ENCODE measurements at places on chromosomes 12 and 14.

DNA sequence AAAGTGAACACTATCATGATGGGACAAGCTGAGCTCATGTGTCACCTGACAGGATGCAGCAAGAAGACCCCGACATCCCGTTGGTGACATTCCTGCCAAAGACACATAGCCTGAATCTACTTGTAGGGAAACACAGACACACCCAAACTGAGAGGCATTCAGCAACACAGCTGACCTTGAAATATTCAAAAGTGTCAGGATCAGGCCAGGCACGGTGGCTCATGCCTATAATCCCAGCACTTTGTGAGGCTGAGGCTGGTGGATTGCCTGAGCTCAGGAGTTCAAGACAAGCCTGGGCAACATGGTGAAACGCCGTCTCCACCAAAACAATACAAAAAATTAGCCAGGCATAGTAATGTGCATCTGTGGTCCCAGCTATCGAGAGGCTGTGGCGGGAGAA, 232.0 kb upstream of the PLXNC1 start:
- no peak for DNase-seq

- DNase-seq, result no peak
These were observed 1524.7 kb upstream of the TMEM132C start for GRCh38 chr12:126742241-126742641.

- peak; percentile 54 for DNase-seq
These were observed 558 bp downstream of the KLHDC2 start for GRCh38 chr14:49768301-49769121.

GRCh38 chr12:131313635-131314034, 359.9 kb downstream of the ADGRD1 start:
- no peak for DNase-seq

GRCh38 chr12:111462210-111462769, 56.6 kb downstream of the SH2B3 start:
- no peak for DNase-seq

- DNase-seq, result no peak
These were observed 10.1 kb upstream of the DCAF4 start for GRCh38 chr14:72916174-72916573.
